Activated T-helper 2 cell treated with anti-CD3 and anti-CD28 coated beads, Interferon-gamma antibody, Interleukin-2, Interleukin-4, amounts not matched to agents 10 μg/mL and 5 μg/mL and 100 μg/mL, durations not matched to agents 14 hours and 24 hours and 36 hours (primary cell): ENCODE measurements at places on chromosomes 2 and 18. TPM values are rescaled to one million over a fixed set of nuclear protein-coding genes. Genes with fewer than 3 reads are reported as not detected.

The VWC2L gene
- total RNA-seq = not detected in 2 replicates

- DNase-seq = no peak
Measured at GRCh38 chr2:25316101-25316500, 25.6 kb downstream of the DNMT3A start.

DNA sequence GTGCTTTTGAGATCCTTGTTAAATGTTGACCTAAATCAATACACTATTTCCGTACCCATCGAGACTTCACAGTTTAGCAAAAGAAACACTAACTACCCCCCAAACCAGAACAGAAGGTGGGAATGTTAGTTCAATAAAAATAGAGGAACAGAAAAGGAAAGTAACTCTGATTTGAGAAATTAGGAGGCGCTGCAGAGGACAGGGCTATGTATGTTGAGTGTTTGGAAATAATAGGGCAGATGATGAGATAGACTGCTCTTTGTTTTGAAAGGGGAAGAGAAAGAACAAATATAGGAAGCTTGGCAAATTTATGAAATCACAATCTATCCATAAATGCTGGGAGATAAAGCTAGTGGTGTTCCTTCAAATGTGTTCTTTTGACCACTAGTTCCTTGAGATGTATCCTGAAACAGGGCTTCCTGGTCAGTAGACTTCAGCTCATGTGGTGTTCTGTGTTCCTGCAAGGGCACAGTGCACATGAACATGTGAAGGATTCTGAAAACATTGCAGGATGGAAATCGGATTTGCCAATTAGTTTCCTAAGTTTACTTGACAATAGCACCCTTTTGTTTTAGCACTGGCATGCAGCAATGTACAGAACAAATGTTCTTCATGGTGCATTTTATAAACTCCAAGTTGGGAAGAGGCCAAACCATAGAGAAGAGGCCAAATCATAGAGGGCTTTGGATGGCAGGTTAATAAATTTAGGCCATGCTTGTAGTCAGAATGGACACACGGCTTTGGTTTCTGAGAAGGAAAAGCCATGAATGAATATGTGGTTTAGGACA lies 39.8 kb downstream of the RHBDD1 start:
- DNase-seq = no peak

The NT5DC4 gene
- total RNA-seq = not detected in 2 replicates

GRCh38 chr2:207660994-207661393 lies 35.8 kb upstream of the METTL21A start:
- DNase-seq = no peak

DNA sequence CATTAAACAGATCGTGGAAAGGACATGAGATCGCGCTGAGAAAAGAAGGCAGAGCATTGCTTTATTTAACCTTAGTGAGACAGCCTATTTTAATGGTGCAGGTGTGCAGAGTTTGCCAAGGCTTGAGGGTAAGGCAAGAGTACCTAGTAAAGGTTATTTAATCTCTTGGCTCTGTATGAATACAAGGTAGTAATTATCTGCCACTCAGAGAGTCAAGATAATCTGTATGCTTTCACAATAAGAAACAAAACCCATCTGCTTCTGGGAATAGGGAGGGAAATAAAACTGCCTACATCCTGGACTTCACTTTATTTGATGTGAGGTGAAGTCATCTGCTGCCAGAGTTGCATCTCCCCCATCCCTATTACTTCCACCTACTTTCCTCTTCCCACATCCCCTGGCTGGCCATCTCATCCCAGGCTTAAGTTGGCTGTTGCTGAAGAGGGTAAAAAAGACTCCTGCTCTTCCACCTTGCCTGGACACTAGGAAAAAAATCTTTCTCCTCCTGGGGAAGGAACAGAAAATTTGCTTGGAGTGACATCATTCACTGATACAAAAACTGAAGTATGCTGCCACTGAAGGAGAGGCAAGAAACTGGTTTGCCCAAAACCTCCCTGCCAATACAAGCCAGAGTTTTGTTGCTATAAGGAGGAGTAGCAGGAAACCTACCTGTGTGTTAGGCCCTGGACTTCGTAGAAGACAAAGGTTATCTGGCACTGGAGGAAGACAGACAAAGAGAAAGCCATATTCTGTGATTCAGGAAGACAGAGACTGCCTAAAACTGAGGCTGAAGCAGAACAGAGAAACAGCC lies 35.8 kb upstream of the ARHGAP25 start:
- DNase-seq = no peak

The ALKAL2 gene
- total RNA-seq = 16.3 and 17.6 TPM in 2 replicates

GRCh38 chr18:63144748-63145147 lies 174.8 kb downstream of the BCL2 start:
- DNase-seq = no peak

The PIK3C3 gene
- 50.4 and 51.6 TPM in 2 replicates for total RNA-seq

GRCh38 chr18:79424008-79424565 lies 28.4 kb downstream of the NFATC1 start:
- no peak for DNase-seq

DNA sequence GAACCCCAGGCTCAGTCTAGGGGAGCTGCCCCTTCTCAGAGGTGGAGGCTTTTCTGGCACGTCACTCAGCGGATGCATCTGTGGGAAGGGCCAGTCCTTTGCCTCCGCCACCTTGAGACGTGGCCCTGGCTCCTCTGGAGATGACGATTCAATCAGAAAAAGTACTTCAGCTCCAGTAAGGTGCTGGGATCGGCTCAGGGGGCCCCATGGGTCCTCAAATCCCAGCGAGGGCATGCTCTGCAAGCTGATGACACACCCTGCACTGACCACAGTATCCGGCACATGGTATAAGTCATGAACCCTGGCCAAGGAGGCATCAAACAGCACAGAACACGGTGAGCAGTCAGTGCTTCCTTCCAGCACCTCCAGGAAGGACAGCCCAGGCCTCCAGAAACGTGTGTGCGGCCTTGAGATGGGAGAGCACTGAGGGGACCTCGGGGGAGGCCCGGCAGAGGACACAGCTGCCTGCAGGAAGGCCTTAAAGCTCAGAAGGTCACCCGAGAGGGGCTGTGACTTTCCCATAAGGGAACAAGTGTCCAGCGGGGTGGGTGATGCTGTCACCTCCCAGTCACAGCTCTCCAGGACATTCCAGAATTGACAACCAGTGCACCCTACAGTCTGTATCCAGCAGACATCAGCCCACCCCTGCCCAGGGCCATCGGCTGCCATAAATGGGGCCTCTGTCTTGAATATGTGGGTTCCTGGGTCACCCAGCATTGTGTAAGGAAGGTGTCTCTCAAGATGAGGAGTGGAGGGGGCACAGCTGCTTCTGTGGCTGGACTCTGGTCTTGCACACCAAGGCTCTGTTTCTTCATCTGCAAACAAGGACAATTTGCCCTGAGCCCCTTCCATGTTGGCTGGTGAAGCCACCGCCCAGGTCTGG lies 205.8 kb downstream of the NDUFA10 start:
- DNase-seq = no peak
